ENCODE measurements at places on chromosomes 1 and 21.

GRCh38 chr21:45523411-45524101, 18.7 kb downstream of the SLC19A1 start:
- no peak for DNase-seq

- DNase-seq = no peak
Observed at GRCh38 chr1:210085359-210085758, 147.2 kb upstream of the SERTAD4 start.

DNA sequence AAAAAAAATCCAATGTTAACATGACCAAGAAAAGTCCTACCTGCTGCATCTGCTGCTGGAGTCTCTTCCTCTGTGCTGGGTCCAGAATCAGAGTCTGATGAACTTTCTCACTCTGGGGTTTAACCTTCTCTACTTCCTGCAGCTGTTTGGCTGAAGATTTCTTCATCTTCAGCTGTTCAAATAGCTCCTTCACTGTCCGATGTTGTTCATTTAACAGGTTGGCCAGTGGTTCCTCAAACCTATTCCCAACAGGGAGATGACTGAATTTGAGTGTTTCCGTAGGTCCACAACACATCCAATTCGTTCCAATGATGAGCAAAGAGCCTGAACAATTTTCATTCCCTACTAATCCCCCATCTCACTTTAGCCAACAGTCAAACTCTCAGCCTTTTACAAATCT, 79.4 kb downstream of the GON4L start:
- no peak for DNase-seq

DNA sequence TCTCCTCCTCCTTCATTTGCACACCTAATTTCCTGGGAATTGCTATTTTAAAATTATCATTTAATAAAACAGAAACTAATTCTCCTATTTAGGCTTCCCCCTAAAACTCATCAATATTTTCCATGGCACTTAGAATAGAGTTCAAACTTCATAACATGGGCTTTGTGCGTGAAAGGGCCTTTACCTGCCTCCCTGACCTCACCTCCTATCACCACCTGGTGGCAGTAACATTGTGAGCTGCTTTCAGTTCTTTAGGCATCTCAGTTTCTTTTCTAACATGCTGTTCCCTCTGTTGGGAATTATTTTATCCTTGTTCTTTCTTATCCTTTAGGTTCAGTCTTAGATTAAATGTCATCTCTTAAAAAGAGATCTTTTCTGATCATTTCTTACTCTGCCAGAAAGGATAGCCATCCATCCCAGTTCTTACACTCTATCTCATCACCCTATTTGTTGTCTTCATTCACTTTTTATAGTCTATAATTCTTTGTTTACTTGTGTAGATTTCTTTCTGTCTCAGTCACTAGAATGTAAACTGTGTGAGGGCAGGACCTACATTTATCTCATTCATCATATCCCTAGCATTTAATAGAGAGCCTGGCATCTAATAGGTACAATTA, 133.8 kb upstream of the KIAA1614 start:
- no peak for DNase-seq

- DNase-seq = no peak
Observed at GRCh38 chr1:41480204-41481108, 4.0 kb downstream of the EDN2 start.

GRCh38 chr1:17573518-17574041, 34.1 kb downstream of the ARHGEF10L start:
- DNase-seq = no peak
